Stimulated activated CD4-positive, alpha-beta T cell treated with anti-CD3 and anti-CD28 coated beads, Interleukin-12 subunit alpha, Interleukin-12 subunit beta, amount 100 ng/mL, for 4 hours (primary cell): ENCODE measurements at places on chromosomes 2 and 18.

GRCh38 chr2:168152902-168153530 lies 94.4 kb downstream of the STK39 start:
- DNase-seq = no peak

GRCh38 chr2:165149439-165149838 lies 54.4 kb downstream of the SCN3A start:
- no peak for DNase-seq

- DNase-seq = no peak
Observed at GRCh38 chr2:209808521-209808920, 36.9 kb downstream of the UNC80 start.

GRCh38 chr2:77086478-77086877 lies 435.7 kb downstream of the LRRTM4 start:
- no peak for DNase-seq

- no peak for DNase-seq
Observed at GRCh38 chr2:43276962-43277391, 50.6 kb upstream of the ZFP36L2 start.
